ENCODE measurements at places on chromosomes 1 and 21.

DNA sequence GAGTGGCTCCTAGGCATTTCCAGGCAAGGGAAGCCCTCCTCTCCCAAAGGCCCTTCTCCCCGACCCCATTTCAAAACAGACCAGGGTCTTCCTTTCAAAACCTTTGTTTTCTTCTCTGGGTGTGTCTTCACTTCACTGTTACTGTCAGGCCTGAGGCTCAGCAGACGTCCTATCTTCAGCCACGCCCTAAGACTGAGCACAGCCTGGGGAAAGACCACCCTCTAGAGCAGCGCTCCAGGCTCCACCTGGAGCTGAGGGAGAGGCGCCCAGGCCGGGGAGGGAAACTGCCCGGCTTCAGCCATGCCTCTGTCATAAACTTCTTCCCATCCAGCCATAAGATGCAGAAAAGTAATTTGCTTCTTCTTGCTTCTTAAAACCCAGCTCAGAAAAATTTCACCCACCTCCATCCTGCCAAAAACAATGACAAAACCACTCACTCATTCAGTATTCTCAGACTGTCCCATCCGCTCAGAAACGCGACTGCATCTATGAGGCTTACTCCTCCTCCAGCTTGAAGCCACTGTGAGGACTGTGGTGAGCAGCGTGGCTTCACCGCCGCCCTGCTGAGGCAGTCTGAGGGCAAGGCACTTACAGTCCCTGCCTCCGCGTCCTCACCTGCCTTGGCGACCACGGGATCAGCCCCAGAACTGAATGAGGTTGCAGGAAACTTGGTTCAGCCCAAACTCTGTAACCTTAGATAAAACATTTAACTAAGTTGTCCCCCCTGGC, 36.1 kb downstream of the VN1R5 start:
- DNase-seq: no peak

GRCh38 chr1:5125208-5125607, 470.8 kb downstream of the AJAP1 start:
- no peak for DNase-seq

DNA sequence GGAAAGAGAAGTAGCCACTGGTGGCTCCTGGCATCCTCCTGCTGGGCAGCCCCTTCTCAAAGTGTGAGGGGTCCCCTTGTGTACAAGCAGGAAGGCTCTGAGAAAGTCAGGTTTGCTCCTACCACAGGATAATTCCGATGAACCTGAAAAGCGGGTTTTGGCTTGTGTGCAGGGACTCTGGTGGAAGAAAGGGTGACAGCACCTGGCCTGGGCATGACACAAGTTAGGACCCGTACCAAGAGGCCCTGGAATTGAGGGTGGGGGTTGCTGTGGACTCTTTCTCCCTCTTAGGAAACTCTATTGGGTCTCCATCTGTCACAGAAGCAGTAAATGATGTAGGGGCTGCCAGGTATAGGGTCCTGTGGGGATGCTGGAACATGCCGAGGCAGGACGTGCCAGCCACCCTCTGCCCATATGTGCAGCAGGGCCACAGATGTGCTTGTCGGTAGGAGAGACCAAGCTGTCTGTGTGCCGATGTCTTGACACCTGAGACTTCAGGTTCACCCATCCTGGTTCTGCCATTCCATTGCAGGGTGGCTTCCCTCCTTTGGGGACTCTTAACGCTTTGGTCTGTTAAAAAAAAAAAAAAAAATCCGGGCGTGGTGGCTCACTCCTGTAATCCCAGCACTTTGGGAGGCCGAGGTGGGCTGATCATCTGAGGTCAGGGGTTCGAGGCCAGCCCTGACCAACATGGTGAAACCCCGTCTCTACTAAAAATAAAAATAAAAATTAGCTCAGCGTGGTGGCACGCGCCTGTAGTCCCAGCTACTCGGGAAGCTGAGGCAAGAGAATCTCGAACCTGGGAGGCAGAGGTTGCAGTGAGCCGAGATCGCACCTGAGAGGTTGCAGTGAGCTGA, 9.8 kb downstream of the C1orf35 start:
- DNase-seq: no peak

DNA sequence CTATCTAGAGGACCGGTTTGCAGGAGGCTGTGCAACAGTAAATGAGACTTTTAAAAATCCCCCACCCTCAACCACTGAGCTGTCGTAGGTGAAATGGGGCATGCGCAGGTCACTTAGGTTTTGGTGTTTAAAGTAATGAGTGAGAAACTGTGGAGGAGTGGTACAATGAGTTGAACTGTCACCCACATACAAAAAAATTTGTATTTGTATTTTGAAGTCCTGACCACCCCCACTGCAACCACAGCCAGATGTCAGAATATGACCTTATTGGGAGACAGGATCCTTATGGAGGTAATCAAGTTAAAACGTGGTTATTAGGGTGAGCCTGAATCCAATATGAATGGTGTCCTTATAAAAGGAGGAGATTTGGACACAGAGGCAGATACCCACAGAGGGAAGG, 1.6 kb upstream of the IRF6 start:
- no peak for DNase-seq

- no peak for DNase-seq
Observed at GRCh38 chr1:178938959-178939317, 68.1 kb upstream of the ANGPTL1 start.

DNA sequence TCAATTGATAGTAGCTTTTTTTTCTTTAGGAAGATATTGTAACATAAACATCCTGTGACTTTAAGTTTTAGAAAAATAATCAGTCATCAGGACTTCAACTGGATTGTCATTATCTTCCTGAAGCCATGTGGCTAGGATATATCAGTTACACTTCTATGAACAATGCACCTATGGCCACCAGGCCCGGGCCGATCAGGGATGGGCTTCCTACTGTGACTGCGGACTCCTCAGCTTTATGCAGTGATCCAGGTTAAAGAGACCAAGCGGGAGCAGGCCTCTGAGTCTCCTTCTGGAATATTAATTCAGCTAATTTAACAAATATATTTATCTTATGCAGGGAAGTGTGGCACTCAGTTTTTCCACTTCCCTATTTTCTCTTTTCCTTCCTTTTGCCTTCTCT, 200.6 kb downstream of the ADGRL2 start:
- DNase-seq: no peak

DNA sequence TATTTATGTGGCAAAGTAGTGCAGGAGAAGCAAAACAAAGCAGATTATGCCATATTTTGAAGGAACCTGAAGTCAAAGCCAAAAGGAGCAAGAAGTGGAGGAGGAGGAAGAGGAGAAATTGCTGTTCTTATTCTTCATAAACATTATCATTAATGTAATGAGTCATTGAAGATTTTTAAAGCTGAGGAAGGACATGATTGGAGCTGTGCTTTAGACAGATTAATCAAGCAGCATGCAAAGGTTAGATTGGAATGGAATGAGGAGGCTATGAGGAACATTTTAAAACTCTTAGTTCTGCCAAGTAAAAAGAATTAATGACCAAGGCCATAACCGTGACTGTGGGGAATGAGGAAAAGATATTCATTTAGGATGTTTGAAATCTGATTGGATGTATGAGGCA, 33.0 kb upstream of the HSD17B7 start:
- DNase-seq: no peak
